ENCODE measurements at places on chromosomes 1 and 21.

- no peak for DNase-seq
These were observed 235.3 kb upstream of the KCNK2 start for GRCh38 chr1:214847071-214847810.

DNA sequence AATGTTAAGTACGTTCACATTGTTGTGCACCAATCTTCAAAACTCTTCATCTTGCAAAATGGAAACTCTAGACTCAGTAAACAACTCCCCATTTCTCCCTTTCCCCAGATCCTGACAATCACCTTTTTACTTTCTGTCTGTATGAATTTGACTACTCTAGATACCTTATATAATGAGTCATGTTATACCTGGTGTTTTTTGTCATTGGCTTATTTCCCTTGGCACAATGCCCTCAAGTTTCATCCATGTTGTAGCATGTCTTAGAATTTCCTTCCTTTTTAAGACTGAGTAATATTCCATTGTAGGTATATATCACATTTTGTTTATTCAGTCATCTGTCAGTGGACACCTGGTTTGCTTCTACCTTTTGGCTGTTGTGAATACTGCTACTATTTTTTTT lies 399.5 kb downstream of the LMO4 start:
- DNase-seq, result no peak

DNA sequence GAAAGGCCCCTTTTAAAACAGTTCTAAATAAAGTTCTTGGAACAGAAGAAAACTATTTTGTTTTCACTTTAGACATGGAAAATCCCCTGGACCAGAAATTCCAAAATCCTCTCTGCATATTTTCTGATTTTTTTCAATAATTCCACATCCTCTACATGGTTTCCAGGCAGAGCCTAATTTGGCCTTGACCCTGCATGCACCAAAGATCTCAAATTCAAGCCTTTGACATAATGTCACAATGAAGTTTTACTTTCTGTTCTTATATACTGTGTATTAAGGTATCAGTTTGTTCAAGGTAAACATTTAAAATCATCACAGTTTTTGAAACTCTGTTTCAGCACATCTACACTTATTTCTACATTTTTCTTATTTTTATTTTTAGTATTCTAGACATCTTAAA lies 12.2 kb upstream of the NPL start:
- DNase-seq, result no peak

DNA sequence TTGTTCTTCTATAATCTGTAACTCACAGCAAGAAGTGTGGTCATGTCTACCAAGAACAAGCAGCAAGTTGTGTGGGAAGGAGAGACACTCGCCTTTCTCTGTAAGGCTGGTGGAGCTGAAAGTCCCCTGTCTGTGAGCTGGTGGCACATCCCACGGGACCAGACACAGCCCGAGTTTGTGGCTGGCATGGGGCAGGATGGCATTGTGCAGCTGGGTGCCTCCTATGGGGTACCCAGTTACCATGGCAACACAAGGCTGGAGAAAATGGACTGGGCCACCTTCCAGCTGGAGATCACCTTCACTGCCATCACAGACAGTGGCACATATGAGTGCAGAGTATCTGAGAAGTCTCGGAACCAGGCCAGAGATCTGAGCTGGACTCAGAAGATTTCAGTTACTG lies 15.5 kb downstream of the CD101 start:
- DNase-seq, result no peak

GRCh38 chr1:15243275-15244043 lies 3.6 kb upstream of the FHAD1 start:
- DNase-seq, result no peak

GRCh38 chr1:246591047-246591446 lies 24.8 kb downstream of the CNST start:
- no peak for DNase-seq

DNA sequence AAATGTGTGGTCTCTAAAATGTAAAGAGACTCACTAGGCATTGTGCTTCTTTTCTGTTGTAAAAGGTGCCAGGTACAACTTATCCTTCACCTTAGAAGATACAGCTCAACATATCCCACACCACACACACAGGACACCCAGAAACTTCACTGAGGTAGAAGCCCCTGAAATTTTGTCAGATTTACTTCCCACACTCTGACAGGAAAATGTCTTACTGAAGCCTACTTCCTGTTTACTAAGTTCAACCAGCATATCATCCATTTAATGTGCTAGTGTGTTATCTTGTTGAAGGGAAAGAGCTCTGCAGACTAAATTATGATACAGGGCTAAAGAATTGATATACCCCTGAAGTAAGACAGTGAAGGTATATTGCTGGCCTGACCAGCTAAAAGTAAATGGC lies 39.9 kb upstream of the INSL5 start:
- DNase-seq, result no peak

- no peak for DNase-seq
These were observed 10.2 kb downstream of the LY9 start for GRCh38 chr1:160806109-160806665.

- DNase-seq, result peak; percentile 82
These were observed 1.1 kb downstream of the TAGLN2 start for GRCh38 chr1:159924025-159924790.

- DNase-seq, result no peak
These were observed 4.1 kb downstream of the GJA5 start for GRCh38 chr1:147756341-147756740.

DNA sequence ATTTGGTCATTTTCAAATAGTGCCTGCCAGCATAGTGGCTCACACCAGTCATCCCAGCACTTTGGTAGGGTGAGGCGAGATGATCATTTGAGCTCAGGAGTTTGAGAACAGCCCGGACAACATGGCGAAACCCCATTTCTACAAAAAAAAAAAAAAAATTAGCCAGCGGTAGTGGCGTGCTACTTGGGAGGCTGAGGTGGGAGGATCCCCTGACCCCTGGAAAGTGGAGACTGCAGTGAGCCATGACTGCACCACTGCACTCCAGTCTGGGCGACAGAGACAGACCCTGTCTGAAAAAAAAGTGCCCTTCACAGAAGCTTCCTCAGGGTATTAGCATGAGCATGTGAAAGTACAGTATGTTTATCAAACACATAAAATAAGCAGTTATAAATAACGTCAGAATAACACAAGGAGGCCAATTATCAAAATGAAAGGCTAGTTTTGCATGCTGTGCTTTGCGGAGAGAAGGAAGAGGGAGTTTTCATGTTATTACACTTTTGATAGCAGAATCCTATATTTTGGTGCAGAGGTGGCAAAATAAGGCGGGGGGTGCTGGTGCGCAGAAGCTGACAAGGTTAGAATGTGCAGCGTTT lies 781 bp upstream of the METTL13 start:
- DNase-seq, result no peak

DNA sequence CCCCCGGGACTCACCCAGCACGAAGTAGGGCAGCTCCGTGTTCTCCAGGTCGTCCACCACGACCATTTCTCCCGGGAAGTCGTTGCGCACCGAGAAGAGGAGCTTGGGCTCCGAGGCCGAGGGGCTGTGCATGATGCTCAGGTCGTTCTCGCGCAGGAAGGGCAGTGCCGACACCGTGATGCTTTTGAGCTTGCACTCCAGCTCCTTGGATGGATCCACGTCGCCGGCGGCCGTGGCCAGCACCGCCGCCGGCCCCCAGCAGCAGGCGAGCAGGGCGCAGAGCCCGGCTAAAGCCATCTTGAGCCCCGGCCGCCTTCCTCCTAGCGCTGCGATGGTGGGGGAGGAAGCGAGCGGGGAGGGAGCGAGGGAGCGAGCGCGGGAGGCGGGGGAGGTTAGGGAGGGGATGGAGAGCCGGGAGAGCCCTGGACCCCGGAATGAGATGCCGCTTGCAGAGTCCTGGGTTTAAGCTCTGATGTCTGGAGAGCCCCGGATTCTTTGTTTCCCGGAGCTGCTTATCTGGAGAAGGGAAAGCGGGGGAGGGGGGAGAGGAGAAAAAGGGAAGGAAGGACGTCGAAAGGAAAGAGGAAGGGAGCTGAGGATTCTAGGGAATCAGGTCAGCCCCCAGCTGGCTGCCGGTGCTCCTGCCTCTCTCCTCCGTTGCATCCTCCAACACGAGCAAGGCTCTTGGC lies at the start of gene ASTN1:
TSS of gene ASTN1 (minus strand) at position 333 of the 689 bp plus-strand sequence. CDS start at position 297, 36 bp downstream.
- no peak for DNase-seq

- DNase-seq, result peak; percentile 32
These were observed 2.3 kb downstream of the SPEN start for GRCh38 chr1:15849775-15850324.

GRCh38 chr1:101247404-101248287 lies 10.8 kb downstream of the S1PR1 start:
- no peak for DNase-seq

- DNase-seq, result no peak
These were observed 199.2 kb downstream of the S1PR1 start for GRCh38 chr1:101435831-101436511.

- no peak for DNase-seq
These were observed 26.5 kb downstream of the PTBP2 start for GRCh38 chr1:96748078-96748477.

DNA sequence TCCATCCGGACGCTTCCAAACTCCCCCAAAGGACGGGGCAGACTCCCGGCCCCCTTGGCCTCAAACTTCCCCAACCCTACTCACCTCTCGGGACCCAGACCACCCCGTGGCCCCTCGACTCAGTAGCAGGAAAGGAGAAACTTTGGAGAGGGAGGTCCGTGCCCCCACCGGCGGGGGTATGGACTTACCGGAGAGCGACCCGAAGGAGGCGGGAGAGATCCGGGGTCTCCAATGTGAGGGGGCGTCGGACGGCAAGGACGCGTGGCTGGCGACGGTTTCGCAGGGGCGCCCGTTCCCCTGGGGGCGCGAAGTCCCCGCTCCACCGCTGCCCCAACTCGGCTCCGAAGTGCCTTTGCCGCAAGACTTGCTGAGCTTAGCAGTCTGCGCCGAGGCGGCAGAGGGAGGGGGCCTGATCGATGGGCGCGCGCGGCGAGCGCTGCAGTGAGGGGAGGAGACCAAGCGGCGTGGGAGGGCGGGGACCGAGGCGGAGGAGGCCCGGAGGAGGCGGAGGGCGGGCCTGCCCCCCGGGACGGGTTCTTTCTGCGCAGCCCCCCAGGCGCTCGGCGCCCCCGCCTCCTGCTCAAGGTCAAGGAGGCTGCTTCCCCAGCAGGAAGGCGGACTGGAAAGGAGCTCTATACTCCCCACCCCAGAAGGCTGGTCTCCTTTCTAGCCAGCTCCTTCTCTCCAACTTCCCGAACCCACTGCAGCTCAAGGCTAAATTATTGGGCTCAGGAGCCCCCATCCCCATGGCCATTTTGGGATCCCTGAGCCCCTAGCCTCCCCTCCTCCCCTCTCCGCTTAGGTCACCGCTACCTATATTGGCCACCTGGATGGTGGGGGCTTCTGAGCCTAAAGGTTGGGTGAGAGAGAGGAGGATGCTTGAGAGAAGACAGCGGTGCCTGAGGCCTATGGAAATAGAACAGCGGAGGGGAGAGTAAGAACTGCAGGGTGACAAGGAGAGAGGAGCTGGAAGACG lies at the start of gene SYT2:
TSS of gene SYT2 (minus strand) at position 385 of the 976 bp plus-strand sequence. CDS start 104,682 bp downstream, outside the sequence.
- DNase-seq, result no peak

- DNase-seq, result no peak
These were observed 1.1 kb upstream of the MARCKSL1 start for GRCh38 chr1:32336963-32337675.

DNA sequence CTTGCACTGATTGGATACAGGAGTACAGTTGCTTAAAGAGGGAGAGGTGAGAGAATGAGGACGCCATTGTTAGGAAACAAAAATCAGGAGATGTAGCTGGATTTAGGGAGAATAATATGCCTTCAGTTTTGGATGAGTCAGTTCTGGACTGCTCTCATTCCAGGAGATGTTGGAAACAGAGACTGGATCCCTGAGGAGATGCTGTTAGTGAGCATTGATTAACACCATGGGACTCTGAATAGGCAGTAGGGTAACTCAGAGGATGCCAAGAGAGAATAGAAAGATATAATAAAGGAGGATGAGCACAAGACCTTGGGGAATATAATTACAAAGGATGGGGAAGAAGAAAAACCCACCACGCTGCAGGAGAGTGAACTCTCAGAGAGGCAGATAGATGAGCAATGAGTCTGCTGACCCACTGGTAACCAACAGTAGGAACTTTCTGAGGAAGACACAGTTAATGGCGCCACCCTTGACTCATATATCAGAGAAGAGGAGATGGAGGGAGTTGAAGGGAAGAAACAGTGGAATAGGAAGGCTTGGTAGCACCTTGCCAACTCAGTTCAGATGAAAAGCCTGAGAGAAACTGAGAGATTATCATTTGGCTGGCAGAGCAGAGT lies 10.5 kb downstream of the KCNJ15 start:
- no peak for DNase-seq

- DNase-seq, result no peak
These were observed 73.4 kb downstream of the CD2 start for GRCh38 chr1:116827607-116828105.

DNA sequence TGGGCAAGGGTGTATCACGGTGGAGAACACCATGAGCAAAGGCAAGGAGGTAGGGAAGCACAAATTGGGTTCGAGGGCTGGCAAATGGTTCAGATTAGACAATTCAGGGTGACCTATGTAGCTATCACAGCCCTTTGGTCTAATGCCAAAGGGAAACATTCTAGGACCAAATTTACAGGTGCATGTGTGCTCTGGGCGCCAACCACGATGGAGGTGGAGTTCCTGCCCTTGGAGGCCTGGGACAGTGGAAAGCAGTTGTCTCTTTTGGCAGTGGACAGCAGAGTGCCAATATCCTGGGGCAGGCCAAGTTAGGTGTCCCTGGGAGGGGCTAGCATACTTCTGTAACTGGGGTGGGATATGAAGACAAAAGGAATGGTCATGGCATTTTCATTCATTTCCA lies 40.1 kb downstream of the IGFN1 start:
- DNase-seq, result no peak

DNA sequence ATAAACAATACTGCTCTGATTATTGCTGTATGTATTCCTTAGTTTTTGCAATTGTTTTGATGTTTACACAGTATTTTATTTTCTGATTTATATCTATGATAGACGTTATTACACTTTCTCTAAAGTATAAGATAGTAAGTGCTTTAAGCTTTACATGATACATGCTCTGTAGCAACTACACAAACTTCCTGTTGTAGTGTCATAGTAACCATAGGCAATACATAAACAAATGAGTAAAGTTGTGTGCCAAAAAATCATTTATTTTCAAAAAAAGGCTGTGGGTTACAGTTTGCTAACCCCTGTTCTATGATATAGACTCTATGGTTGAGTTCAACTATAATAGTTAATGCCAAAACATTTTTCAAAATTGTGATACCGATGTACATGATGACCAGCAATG lies 1156.4 kb downstream of the AMY1C start:
- no peak for DNase-seq

DNA sequence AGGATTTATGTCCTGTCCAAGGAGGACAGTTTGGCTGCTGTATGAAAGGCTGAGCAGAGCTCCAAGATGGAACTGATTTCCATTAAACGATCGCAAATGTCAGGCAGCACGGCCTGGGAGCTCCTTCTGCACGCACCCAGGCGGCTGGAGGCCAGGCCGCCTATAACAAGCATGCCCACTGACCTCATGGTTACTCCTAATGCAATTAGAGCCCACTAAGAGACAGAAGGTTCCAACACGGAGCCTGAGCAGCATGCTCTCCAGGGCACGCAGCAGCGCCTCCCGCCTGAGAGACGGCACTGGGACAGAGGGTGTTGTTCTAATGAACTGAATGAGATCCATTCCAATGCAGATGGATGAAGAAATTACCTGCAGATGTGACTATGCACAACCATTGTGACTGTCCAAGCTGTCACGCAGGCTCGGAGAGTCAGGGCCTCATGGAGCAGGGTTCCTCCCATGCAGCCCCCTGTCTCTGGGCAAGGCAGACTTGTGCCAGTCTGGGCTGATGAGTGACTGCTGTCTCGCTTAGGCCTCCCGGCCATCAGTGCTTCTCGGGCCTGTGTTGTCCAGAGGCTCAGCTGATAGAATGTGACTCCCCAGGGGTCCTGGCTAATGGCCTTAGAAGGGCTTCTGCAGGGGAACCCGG lies 25.2 kb upstream of the CDCA8 start:
- DNase-seq, result no peak

GRCh38 chr1:185850366-185850765 lies 116.2 kb downstream of the HMCN1 start:
- no peak for DNase-seq

Measured in NCI-H460 (cell line).